Cardiac septum (tissue), 1 donor: ENCODE measurements at places on chromosomes 2 and 18. TPM values are rescaled to one million over a fixed set of nuclear protein-coding genes. Genes with fewer than 3 reads are reported as not detected.

SLC9A2 gene
- total RNA-seq: 0.08 TPM

SULT1C4 gene
- 2.4 TPM for total RNA-seq

SERPINB3 gene
- total RNA-seq: not detected

AQP12B gene
- not detected for total RNA-seq

KCNG2 gene
- total RNA-seq: 0.32 TPM

ASXL3 gene
- 6.1 TPM for total RNA-seq

FZD7 gene
- total RNA-seq: 34.7 TPM

TMEM247 gene
- total RNA-seq: not detected

- DNase-seq: no peak
Measured at GRCh38 chr2:82155469-82155868, 1850.9 kb upstream of the LRRTM1 start.

DNA sequence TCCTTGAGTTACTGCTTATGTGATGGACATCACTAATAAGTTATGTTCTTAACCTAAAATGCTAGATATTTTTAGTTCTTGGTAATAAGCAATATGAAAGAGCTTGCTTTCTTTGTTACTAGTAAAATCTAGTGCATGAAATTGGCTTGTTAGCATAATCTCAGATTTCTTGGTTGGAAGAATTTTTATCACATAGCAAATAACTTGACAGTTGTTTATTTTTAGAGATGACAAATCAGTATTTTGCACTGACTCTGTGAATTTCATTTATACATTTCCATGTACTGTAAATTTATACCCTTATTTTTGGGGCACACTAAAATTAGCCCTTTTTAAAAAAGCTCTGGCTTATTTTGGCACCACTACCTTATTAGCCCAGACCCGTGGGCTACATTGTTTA, 45.6 kb downstream of the LCLAT1 start:
- DNase-seq: no peak

DNA sequence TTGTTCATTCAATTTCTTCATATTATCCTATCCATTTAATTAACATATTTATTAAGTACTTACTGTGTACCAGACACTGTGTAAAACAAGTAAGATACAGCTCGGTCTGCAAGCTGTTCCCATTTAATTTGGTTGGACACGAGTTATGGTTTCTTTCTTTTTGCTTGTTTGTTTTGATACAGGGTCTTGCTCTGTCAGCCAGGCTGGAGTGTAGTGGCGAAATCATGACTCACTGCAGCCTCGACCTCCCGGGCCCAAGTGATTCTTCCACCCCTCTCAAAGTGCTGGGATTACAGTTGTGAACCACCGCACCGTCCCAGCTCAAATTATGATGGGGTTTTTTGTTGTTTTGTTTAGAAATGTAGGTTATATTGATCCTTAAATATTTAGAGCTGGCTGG, 9.0 kb downstream of the CYBRD1 start:
- DNase-seq: no peak

- no peak for DNase-seq
Measured at GRCh38 chr18:55443776-55444175, 144.2 kb downstream of the TCF4 start.

DNA sequence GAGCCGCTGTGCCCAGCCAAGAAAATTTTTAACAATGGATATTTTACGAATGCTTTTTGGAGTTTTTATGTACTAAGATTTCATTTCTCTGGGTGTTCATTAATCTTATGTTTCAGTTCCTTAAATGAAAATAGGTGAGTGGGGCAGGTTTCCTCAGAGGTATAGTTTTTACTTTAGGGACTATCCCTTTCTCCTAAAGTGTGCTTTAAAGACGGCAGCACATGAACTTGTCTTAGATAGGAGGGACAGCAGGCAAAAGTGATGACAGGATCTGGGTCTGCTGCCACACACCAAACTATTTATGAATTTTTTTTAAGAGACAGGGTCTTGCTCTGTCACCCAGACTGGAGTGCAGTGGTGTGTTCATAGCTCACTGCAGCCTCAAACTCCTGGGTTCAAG, 8.0 kb upstream of the REL start:
- DNase-seq: no peak

DNA sequence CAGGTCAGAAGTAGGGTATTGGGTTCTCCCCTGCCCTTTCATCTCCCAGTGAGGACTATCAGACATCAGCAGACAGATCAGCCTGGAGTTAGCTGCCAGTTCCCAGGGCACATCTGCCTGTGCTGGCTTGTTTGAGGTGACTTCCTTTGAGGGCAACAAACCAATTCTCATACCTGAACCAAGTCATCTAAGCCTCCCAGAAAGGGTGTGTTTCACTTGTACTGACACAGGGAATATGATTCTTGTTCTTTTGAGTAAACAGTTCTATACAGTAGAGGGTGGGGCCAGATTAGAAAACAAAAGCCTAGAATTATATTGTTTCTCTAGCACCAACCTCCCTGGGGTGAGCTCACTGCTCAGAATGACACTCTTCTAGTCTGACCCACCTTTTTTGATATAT, 591.9 kb downstream of the SLC4A3 start:
- DNase-seq: no peak

DNA sequence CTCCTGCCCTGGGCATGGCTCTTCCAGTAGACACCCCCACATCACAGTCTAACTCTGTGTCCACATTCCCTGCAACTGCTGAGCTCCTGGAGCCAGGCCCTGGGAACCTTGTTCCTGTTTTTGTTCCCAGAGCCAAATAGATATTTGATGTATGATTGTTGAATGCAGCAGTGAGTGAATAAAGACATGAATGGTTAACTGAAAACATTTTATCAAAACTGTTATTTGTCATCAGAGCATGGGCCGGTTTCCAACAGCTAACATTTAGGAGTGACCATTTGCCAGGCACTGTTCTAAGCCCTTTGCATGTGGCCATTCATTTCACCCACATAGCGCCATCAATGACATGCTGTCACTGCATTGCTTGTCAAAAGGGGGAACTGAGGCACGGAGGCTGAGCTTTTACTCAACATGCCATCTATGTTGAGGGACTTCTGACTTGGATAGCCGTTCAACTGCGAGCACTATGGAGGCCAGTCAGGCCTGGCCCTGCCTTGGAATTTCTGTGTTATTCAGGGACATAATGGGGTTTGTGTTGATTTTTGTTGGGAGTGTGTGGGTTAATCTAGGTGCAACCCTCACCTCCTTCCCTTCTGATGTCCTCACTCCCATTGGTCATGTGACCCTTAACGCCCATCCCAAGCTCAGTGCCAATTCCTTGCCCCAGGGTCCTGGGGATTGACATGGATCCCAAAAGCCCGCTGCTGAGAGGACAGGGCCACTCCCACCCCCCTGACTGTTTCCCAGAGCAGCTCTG, 12.6 kb downstream of the IL1R1 start:
- DNase-seq: no peak

GRCh38 chr2:128791120-128791984, 472.7 kb upstream of the HS6ST1 start:
- no peak for DNase-seq

DNA sequence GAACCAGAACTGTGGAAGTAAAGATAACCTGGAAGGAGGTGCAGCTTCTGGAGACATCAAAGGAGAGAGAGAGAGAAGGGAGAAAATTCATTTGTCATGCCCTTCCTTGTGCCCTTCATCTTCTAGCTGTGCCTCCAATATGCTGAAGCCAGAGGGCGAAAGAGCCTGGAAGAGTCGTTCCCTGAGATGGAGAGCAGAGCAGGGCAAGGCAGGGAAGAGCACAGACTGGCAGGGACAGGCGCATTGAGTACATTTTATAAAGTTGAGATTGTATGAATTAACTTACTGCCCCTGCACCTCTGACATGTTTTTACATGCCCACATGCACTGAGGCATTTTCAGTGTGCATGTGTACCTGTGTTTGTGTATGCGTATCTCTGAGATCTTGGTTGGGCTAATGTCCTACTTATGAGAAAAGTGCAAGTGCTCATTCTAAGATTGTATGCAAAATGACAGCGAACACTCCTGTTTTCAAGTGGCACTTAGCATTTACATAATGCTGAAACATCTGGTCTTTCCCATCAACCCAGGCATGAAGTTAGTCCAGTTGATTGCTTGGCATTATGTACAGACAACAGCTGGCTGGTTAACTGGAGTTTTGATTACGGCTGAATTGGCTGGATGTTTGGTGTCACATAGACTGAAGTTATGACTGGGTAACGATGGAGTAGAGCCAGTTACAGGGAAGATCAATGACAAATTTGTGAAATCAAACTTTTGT, 23.7 kb upstream of the MMADHC start:
- no peak for DNase-seq

- DNase-seq: no peak
Measured at GRCh38 chr18:73264562-73264921, 396.8 kb upstream of the NETO1 start.

- no peak for DNase-seq
Measured at GRCh38 chr2:172372436-172372835, 55.0 kb upstream of the ITGA6 start.

- peak; percentile 83 for DNase-seq
Measured at GRCh38 chr18:44680273-44681075, at the start of gene SETBP1. SETBP1 (plus strand) TSS chr18:44680888; CDS start chr18:44701347, 20,459 bp downstream.

GRCh38 chr2:65489269-65489668, 56.9 kb upstream of the SPRED2 start:
- no peak for DNase-seq

- DNase-seq: no peak
Measured at GRCh38 chr18:13302040-13302439, 83.5 kb downstream of the LDLRAD4 start.

DNA sequence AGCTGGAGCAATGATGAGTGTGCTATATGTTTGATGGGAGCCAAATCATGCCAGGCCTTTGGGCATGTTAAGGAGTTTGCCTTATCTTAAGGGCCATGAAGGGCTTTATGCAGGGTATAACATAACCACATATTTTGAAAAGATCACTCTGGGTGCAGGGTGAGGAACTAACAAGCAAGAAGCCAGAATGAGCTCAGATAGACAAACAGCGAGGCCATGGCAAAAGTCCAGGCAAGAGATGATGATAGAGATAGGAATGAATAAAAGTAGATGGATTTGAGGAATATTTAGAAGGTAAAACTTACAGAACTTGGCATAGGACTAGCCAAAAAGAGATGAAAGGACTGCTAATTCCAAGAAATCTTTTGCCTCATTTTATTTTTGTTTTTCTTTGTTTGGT, 6.7 kb downstream of the GALNT3 start:
- DNase-seq: no peak

DNA sequence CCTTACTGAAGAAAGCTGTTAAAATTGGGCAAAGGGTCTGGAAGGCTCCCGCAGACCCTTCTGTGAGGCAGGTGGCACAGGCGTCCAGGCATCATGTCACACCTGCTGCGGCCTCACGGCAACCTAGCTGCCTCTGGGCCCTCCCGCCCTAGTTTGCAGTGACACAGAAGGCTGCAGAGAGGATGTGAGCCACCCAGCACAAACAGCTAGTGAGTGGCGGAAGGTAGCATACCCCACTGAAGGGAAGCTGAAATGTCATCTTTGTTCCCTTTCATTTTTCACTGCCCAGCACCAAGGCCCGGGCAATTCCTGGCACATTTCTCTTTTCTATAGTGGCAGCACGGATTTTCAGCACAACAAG, 53.8 kb downstream of the TRAPPC12 start:
- DNase-seq: no peak

- DNase-seq: no peak
Measured at GRCh38 chr2:73922681-73923080, 4.0 kb upstream of the DGUOK start.

GRCh38 chr2:105521176-105521575, 122.3 kb upstream of the FHL2 start:
- DNase-seq: no peak

DNA sequence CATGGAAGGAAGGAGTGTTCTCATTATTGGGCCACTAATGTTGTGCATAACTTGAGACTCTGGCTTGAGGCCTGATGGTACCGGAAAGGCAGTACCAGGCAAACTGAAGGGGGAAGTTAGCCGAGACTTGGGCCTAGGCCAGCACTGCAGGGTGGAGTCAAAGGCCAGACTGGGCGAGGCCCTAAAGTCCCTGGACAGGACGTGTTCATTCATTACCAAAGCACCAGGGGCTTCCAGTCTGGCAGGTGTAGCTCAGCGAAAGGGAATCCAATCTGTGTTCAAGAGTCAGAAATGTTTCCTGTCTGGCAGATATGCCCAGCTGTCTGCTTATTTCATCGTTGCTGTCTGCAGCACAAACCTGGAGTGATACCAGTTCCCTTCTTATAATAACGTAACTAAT, 4.7 kb upstream of the ITSN2 start:
- DNase-seq: peak; percentile 93

DNA sequence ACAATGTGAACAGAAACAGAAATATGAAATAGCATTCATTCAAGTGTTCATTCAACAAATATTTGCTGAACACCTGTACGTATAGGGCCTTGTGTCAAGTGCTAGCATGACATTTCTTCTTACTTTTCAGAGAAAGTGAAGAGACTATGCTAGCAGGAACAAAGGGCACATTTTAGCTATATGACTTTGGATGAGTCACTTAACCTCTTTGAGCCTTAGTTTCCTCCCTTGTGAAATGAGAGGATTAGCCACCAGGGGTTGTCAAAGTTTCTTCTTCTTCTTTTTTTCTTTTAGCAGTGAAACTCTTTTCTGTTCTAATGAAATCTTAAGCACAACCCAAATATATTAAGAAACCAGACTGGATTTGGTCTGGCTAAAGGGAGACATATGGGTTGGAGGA, 53.1 kb downstream of the FIGN start:
- DNase-seq: no peak

DNA sequence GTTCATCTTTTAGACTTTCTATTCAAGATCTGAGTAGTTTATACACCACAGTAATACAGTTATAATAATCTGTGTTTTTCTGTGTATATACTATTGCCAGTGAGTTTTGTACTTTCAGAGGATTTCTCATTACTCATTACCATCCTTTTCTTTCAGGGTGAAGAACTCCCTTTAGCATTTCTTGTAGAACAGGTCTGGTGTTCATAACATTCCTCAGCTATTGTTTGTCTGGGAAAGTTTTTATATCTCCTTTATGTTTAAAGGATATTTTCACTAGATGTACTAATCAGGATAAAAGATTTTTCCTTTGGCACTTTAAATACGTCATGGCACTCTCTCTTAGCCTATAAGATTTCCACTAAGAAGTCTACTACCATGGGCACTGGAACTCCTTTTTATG, 705.5 kb downstream of the SLC4A3 start:
- no peak for DNase-seq

DNA sequence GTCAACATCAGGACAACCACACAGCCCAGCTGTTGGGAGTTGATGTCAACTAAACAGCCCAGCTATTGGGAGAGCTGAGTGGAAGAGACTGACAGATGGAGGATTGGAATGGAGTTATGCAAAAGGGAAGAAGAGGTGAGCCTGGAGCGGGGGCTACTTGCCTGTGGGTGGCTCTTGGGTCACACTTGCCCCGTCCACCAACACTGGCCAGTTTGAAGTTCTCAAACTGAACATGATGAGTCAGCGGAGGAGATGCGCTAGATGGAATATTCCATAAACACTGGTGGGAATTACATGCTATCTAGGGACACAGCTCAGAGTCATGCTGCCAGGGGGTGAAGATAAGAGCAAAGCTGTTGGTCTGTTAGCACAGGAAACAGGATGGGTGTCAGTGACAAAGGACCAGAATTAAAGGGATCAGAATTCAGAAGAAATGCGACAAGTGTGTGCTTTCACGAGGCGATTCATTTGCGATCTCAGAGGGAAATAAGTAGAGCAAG, 33.2 kb upstream of the AGAP1 start:
- no peak for DNase-seq

GRCh38 chr2:180319586-180320405, 312.7 kb upstream of the CWC22 start:
- no peak for DNase-seq
